ENCODE measurements at places on chromosomes 1 and 21. TPM values are rescaled to one million over a fixed set of nuclear protein-coding genes. Genes with fewer than 3 reads are reported as not detected.

The ILDR2 gene
- total RNA-seq: 0.70 TPM

The TTC24 gene
- not detected for total RNA-seq

The SFN gene
- 1,347 TPM for total RNA-seq

The DDAH1 gene
- 10.4 TPM for total RNA-seq

The C8B gene
- not detected for total RNA-seq

The CCDC27 gene
- not detected for total RNA-seq

The HSPB7 gene
- 4.8 TPM for total RNA-seq

The TMEM51 gene
- 12.2 TPM for total RNA-seq

The PPIAL4G gene
- total RNA-seq: not detected

The ATAD3C gene
- total RNA-seq: 0.45 TPM

The PLXNA2 gene
- 53.9 TPM for total RNA-seq

The ADGRL2 gene
- 43.5 TPM for total RNA-seq

The JTB gene
- 195 TPM for total RNA-seq

The SPATA45 gene
- total RNA-seq: not detected

The CD1E gene
- 4.9 TPM for total RNA-seq

The S100A9 gene
- 11.0 TPM for total RNA-seq

Measured in suprapubic skin (tissue), 4 donors.